ENCODE measurements at places on chromosomes 6 and 20.

- DNase-seq, result peak; percentile 23
These were observed 2.1 kb downstream of the IRF4 start for GRCh38 chr6:393391-394221.

DNA sequence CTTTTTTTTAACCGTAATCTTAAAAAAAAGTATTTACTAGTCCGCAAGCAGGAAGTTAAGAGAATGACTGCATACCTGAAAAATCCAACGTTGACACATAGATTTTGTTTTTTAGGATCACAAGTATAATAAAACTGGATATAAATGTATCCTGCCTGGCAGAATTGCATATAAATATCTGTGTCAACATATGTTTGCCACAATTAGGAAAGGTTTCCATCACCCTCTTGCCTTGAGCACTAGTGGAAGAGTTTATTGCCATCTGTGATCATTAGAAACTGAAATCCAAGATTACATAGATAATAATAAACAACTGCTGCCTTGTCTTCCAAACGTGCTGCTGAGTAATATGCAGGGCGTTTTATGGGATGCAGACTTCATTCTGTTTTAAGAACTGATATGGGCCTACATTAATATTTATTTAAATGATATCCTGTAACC is 27.9 kb downstream of the PLEKHG1 start:
- DNase-seq, result no peak

- DNase-seq, result peak; percentile 59
These were observed 11.5 kb downstream of the PMEPA1 start for GRCh38 chr20:57698116-57698866.

DNA sequence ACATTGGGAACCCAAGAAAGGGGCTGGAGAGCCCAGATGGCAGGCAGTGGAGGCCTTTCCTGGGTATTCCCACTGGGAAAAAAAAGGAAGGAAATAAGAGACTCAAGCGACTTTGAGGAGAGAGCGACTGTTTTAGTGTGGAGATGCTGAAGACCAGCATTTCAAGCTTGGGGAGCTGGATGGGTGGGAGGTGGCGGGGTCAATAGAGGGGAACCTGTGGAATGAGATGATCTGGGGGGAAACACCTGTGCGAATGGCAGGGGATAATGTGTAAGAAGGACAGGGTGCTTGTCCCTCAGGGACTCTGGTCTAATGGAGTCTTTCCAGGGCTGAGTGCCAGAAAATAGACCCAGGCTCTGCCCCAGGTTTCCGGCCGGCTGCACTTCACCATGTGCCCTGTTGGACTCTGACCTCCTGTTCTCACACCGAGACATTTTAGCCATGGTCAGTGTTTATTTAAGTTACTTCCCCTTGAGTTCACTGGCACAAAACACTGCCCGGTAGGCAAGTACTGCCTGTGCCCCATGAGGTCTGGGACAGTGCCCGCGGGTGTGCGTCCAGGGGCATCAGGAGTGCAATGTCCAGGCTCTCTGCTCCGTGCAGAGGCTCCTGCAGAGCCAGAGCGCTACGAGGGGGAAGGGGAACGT is 50.4 kb upstream of the NKX2-2 start:
- DNase-seq, result no peak

DNA sequence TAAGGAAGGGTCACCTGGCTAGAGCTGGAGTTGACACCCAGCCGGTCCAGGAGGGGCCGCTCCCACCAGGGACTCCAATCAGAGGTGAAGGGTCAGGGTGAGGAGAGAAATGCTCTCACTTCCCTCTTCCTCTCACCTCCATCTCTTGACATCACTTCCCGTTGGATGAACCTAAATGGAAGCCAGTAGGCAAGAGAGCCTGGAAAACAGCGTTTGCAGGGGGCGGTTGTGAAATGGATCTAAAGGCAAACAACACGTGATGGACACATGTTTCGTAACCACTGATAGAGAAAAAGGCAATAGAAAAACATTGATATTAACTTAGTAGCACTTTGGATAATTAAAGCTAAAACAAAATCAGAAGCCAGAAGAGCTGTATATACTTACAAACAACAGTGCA is 105.6 kb upstream of the FOXA2 start:
- DNase-seq, result no peak

DNA sequence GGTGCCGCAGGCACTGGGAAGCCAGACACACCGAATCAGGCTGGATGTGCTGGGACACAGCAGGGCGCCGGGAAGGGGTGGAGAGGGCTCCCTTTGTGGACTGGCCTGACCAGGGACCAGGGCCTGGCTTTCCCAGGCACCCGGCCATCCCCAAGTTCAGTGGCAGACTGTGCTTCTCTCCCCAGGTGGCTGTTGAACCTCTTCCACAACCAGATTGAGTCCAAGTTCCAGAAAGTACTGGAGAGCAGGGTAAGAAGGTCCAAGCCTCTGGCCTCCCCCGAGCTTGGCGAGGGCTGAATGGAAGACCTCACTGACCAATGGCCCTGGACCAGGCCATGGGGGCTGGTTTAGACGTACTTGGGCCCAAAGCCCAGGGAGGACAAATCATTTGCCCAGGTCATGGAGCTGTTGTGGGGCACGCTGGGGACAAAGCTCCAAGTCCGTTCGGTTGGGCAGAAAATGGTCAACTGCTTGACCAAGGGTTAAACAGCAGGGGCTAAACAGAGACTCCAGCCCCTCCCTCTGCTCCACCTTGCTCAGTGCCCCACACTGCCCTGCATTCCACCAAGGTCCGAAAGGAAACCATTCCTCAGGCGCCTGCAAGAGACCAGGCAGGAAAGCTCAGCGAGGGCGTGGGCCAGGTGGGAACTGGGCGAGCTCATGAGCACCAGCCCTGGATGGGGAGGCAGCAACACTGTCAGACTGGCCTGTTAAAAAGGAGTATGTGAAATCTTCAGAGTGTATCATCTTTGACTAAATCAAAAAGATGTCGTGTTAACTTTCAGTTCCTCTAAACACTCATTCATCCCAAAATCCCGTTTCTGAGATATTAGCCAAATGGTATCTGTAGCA is 9.1 kb downstream of the LBP start:
- no peak for DNase-seq

GRCh38 chr20:8474027-8474668 is 342.1 kb downstream of the PLCB1 start:
- DNase-seq, result no peak

DNA sequence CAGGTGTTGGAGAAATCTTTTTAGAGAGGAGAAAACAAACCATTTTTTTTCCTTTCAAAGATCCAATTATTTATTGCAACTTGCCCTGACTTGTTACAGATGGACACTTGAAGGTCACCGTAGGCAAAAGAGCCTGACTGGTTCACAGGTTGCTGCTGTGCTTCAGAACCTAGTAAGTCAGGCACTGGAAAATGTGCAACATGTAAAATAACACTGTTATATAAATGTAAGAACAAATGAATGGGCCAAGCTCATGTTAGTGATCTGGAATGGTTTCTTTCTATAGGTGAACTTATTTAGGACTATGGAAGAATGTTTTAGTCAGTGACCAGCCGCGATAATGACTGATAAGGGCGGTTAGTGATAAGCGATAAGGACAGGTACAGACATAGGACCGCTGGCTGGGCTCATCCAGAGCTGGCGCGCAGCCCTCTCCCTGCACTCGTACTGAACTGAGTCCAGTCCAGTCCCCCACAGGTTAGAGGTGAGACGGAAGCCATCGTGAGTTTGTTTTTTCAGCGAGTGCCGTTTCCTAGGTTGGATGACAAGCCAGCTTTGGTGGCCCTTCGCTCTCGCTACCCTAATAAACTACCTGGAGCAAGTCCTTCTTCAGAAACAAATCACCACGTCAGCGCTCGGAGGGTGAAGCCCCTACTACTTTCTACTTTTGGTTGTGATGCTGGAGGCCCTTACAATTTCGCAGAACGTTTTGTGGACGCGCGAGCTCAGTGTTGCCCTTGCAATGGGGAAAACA is 94.4 kb upstream of the PRDM1 start:
- peak; percentile 77 for DNase-seq

DNA sequence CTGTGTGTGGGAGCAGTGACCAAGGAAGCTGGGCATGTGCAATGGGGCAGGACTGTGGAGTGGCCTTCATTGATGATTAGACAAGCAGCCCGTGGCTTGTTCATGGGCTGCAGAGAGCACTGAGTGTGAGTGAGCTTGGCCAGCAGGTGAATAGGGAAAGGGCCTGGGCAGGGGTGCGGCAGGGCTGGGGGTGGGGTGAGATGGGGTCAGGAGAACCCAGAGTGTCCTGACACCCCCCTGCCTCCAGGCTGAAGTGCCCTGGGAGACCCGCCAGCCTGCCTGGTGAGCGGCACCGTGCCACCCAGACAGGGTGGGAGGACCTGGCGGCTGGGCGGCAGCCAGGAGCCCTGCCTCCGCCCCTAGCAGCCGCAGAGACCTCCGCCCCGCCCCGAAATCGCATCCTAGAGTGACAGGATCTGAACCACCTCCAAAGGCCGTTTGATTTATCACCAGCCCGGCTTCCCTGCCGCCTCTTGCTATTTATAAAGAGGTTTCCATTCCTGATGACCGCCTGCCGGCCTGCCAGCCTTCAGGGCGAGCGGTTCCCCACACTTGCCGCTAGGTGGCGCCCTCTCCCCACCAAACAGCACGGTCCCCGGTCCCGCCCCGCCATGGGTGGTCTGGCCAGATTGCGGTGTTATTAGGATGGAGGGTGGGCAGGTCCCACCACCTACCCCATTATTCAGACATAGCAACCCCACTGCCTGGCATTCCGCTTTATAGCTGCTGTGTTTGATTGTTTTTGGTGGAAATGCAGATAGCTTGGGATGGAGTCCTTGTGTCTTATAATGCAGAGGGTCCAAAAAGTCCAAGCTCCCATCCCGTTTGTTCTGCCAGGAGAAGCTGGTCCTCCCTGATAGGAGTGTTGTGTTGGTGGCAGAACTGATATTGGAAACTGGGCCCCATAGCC is 3.5 kb downstream of the MYLK2 start:
- peak; percentile 76 for DNase-seq

GRCh38 chr20:17701826-17702225 is 2.1 kb downstream of the BANF2 start:
- DNase-seq, result no peak

GRCh38 chr6:47203266-47203937 is 106.3 kb downstream of the TNFRSF21 start:
- DNase-seq, result no peak

- DNase-seq, result peak; percentile 53
These were observed 103.0 kb downstream of the EDN3 start for GRCh38 chr20:59403261-59403961.

GRCh38 chr6:43730634-43731033 is 39.4 kb upstream of the VEGFA start:
- no peak for DNase-seq

GRCh38 chr6:127219869-127220268 is 46.8 kb upstream of the RNF146 start:
- no peak for DNase-seq
